Activated CD4-positive, alpha-beta T cell treated with anti-CD3 and anti-CD28 coated beads, Interleukin-2, Interleukin-4, amounts not matched to agents 100 ng/mL and 50 ng/mL, durations not matched to agents 16 hours and 8 hours (primary cell): ENCODE measurements at places on chromosomes 7 and 10.

DNA sequence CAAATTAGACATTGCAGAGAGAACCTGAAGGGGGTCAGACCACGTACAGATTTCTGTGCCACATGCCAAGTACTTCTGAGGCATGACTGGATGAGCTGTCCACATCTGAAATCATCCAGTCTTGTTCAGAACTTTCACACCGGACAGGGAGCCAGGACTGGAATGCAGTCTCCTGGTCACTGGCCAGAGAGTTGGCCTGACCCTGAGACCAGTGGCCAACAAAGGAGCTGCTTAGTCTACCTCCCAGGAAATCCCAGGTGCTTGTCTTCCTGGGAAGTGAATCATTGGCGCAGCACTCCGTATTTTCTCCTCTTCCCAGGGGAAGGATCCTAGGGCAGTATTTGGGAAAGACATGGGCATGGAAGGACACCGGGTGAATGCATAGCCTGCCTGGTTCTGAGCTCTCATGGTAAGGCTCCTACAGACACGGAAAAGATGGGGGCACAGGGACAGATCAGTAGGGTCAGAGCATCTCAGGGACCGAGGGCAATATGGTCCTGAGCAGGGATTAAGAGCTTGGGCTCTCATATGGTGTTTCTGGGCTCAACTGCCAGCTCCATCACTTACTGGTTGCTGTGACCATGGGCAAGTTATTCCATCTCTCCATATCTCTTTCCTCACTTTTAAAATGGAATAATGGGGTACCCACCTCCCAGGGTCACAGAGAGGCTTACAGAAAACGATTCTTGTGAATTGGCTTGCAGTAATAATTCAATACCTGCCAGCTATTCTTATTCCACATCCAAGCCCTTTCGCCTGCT lies 1.3 kb upstream of the SCD start:
- DNase-seq, result no peak

- DNase-seq, result no peak
These were observed 2.8 kb downstream of the AGAP3 start for GRCh38 chr7:151088856-151089699.

- no peak for DNase-seq
These were observed 200.9 kb upstream of the CHRM2 start for GRCh38 chr7:136667584-136667983.

DNA sequence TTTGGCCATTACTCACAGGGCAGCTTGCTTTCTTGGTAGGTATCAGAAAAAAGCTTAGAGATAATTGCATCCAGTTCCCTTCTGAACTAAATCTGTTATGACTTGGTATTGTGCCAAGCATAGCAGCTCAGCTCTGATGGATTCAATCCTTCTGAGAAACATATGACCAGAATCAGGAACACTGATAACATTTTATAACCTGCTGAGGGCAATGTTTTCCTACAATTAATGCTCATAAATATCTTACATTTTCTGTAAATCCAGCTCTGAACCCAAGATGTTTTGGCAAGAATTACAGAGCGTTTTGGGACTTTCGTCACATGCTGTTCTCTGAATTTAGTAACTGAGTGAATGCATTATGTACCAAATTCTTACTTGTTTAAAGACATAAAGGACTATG lies 167.8 kb downstream of the KIF20B start:
- no peak for DNase-seq

DNA sequence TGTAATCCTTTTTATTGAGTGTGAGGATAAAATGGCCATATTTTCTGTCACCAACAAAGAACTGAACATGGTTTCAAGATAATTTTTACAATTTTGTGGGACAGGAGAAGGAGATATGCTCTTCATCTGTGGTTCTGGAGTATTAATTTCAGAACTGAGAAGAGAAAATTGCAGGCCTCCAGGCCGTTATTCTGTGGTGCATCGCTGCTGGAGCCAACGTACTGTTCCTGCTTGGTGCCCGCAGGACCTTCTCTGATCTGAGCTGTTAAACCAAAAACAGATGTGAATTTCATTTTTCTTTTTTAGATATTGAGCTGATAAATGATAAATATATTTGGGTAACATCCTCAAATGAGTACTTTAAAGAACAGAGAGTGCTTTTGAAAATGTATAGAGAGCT lies 63.9 kb downstream of the IKZF1 start:
- peak; percentile 80 for DNase-seq

GRCh38 chr10:99941942-99942820 lies 67.6 kb downstream of the DNMBP start:
- no peak for DNase-seq

GRCh38 chr7:74277636-74278035 lies 11.6 kb upstream of the CLIP2 start:
- DNase-seq, result no peak

- DNase-seq, result no peak
These were observed 20.0 kb downstream of the CAMK2G start for GRCh38 chr10:73854310-73854709.

- DNase-seq, result no peak
These were observed 21.6 kb upstream of the FAM20C start for GRCh38 chr7:170551-171363.

DNA sequence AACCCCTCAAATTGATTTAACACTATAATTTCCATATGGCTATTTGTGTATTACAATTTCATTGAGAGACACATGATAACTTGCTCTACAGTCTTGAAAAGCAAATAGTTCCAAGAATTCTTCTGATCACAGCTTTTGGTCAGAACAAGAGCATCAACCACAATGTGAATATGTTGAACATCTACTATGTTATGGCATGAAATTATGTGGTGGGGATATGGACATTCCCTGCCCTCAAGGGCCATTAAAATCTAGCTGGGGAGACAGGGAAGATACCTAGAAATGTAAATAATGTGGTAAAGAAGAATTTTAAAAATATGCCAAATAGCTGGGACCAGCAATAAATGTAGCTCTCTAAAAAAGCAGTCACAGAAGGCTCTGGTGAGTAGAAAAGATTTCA lies 262.2 kb downstream of the FZD1 start:
- no peak for DNase-seq

DNA sequence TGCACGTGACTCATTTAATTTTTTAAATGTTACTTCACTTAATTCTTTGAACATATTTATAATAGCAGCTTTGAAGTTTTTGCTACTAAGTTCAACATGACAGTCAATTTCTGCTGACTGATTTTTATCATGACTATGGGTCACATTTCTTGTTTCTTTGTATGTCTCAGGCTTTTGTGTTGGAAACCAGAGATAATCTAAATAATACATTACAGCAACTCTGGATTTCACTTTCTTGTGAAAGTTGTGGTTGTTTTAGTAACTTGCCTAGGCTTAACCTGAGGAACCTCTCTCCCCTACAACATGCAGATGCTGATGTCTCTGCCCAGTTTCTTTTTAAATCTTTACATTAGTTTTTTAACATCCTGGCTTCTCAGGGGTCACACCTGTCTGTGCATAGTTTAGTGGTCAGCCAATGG lies 180.8 kb downstream of the CCDC71L start:
- DNase-seq, result peak; percentile 68
